ENCODE measurements at places on chromosomes 1 and 21.

DNA sequence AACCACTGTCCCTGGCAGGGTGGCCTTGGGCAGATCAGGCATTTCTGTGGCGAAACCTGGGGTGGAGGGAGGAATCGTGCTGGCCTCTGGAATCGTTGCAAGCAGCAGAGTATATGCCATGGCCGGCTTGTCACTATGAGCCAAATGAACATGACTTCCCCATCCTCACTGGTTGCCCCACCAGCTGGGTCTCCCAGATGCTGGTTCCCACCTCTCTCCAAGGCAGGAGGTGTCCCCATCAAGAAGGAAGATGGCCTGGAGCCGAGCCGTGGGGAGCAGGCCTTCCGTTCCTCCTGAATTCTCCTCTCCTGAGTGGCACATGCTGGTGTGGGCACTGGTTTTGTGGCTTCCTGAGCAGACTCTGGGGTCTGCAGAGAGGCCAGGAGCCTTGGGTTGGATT lies 60.2 kb upstream of the ACTRT2 start:
- no peak for DNase-seq

DNA sequence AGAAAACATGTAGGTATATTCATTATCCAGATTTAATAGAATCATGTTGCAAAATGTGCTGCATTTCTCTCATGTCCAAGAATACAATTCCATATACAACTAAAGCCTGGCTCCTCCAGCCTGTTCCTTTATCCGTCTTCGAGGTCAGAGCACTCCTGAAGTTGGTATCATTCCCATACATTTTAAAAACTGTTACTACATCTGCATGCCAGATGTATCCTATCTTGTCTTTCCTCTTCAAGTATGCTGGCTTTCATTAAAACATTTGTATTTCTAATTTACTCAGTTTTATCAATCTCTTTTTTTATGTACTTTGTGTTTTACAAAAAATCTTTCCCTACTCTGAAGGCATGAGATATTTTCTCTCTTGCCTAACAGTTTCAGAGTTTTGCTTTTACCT lies 536.6 kb upstream of the USP24 start:
- no peak for DNase-seq

GRCh38 chr1:245871915-245872314 lies 635.2 kb downstream of the SMYD3 start:
- DNase-seq: no peak

DNA sequence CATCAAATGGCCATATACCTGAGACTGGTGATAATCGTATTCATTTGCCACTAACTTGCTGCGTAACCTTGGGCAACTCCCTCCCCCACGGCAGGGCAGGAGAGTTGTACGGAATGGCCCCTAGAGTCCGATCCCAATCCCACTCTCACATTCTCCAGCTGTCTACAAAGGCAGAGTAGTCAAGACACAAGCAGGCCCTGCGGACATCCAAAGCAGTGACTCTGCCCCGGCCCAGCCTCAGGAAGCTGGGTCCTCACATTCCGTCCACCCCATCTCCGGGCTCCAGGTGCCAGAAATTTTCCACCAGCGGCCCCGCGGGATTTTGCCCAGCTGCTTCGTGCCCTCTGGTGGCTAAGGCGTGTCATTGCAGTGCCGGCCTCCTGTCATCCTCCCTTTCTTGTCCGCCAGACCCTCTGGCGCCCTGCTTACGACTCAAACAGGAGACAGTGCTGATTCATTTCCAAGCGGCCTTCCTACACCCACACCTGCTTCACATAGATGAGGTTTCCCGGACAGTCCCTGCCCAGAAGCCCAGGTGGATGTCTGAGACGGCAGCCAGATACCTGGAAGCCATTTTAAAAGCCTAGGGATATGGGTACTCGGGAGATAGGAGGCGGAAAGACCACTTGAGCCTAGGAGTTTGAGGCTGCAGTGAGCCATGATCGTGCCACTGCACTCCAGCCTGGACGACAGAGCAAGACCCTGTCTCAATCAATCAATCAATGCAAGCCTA lies 2.9 kb upstream of the S100A2 start:
- peak; percentile 91 for DNase-seq

GRCh38 chr1:115679141-115679611 lies 37.4 kb downstream of the VANGL1 start:
- no peak for DNase-seq

DNA sequence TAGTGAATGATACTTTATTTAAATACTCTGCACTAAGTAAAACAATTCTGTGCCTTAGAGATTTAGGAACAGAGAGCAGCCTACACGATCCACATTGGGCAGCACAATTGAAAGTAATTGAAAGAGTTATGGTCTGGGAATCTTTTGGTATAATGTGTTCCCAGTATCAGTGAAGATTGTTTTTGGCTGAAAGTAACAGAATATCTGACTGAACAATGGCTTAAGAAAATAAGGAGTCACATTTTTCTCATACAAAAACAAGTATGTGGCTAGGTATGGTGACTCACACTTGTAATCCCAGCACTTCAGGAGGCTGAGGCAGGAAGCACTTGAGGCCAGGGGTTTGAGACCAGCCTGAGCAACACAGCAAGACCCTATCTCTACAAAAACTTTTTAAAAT lies 306.2 kb downstream of the NFIA start:
- no peak for DNase-seq

DNA sequence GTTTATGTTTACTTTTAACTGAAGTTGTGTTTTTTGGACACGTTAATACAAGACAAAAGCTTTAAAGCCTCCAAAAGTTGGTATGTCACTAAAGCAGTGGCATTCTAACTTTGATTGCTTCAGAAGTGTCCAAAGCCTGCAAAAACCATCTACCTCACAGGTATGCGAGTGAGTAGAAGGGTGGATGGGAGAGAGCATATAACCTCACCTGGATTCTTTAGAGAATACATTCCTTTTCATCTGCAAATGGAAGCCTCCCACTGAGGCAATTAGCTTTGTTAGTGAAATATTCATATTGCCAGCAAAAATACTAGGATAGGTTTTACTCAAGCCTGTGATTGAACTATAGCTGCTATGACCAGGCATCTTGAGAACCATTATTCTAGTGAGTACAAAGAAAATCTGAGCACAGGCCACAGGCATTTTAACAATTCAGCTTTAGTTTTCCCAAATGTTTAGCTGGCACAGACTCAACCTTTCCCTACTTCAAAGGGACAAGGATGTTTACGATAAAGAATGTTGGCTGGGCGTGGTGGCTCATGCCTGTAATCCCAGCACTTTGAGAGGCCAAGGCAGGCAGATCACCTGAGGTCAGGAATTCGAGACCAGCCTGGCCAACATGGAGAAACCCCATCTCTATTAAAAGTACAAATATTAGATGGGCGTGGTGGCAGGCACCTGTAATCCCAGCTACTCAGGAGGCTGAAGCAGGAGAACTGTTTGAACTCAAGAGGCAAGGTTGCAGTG lies 39.7 kb downstream of the MAP3K21 start:
- DNase-seq: no peak

- peak; percentile 19 for DNase-seq
Observed at GRCh38 chr1:83692524-83693381, 306.2 kb downstream of the TTLL7 start.

All from DMS79 (cell line).